ENCODE measurements at places on chromosomes 7 and 10.

- DNase-seq, result no peak
Observed at GRCh38 chr10:28711776-28712175, 34.5 kb downstream of the BAMBI start.

DNA sequence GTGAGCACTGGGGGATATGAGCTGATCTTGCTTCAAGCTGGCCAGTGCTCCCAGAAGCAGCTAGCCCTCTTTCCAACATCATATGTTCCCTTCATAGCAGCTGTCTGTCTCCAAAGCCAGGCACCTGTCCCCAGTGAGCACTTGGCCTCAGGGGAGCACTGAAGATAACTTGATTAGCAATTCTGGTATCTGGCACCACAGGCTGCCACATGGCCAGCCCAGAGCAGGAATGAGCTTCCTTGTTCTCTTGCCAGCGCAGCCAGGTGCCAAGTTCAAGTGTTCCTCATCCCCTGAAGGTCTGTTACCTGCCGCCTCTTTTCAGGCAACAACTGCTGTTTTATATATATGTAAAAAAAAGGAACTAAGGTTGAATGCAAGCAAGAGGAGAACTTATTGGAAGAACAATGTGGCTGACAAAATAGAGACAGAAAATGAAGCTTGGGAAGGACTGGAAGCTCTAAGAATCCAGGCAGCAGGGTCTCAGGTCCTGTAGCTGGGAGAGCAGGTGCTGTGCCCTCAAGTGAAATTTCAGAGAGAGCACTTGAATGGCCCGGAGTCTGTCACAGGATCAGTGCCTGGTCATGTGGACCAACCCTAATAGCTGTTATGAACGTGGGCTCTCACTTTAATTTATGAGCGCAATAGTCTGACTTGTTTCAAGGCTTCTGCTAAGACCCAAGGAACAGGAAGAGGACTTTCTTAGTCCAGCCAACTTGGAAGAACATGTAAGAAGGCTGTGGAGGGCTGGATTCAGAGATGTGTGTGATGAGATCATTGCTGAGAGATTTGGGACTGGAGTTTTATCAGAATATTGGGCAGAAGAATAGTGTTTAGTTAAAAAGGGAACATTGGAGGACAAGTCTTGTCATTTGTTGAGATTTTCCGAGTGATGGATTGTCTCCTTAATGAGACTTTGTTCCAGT is 267.2 kb downstream of the GLRX3 start:
- peak; percentile 45 for DNase-seq

DNA sequence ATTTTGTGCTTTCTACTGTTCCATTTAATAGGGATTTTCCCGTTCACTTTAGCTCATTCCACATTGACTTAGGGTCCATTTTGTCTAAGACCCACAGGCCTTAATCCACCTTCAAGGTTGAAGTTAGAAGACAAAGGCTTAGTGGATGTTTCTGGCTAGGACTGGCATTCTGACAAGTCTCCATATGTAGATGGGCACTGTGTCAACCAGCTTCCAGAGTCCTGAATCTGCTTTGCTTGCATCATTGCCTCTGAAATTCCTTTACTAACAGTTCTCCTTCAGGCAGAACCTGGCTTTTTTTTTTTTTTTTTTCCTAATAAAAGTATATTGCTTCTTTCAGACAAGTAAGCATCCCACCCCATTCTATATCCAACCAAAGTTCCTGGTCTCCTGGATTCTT is 69.6 kb upstream of the PDCD4 start:
- no peak for DNase-seq

GRCh38 chr10:131806646-131807317 is 94.0 kb upstream of the PPP2R2D start:
- no peak for DNase-seq

DNA sequence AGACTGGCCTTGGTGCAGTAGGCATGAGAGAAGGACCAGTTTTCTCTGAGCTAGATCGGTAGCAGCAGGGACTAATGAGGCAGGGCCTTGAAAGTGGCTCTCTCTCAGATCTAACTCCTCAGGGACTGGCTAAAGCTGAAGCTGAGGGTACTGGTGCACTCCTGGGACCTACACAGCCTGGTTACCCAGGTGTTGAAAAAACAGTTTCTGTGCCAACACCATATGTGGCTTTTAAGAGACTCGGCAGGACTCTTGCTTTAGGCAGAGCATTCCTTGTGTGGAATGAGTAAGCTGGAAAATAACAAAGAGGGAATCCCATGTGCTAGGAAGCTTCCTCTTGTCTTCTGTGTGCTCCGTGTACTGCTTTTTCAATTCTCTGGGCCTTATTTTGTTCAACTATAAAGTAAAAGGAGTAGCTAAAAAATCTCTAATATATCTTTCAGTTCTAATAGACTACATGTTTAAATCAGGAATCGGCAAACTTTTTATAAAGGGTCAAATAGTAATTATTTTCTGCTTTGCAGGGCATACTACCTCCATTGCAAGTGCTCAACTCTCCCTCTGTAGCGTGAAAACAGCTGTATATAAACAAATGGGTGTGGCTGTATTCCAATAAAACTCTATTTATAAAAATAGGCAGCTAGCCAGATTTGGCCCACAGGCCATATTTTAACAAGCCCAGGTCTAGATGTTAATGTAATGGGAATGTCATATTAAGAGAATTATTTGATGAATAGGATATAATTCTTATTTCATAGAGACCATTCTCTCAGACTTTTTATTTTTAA is 186.1 kb upstream of the KAT6B start:
- peak; percentile 91 for DNase-seq

DNA sequence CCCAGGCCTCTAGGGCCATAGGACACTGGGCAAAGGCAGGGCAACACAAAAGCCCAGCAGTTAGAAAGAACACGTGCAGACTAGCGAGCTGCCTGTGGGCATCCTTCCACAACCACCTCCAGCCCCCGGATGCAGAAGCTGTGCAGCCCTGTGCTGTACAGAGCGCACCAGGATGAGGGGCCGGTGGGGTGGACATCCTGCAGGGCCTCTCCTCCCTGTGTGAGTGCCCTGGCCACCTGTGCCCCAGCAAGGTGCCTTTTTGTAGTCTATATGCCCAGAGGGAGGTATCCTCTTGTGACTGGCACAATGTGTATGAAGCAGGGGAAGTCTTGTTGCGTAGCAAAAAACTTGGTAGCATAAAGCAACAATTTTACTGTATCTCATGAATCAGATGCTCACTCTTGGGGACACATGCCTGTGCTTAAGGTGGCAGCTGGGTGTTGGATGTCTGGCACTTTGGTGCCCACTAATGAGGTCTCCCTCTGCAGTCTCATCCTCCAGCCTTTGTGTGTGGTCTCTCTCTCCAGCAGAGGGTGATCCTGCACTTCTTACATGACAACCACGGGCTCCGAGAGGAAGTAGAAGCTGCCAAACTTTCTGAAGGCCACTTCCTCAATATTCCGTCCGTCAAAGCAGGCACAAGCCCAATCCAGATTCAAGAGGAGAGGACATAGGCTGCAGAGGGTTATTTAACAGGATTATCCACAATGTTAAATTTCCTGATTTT is 8.7 kb downstream of the NCAPG2 start:
- no peak for DNase-seq

DNA sequence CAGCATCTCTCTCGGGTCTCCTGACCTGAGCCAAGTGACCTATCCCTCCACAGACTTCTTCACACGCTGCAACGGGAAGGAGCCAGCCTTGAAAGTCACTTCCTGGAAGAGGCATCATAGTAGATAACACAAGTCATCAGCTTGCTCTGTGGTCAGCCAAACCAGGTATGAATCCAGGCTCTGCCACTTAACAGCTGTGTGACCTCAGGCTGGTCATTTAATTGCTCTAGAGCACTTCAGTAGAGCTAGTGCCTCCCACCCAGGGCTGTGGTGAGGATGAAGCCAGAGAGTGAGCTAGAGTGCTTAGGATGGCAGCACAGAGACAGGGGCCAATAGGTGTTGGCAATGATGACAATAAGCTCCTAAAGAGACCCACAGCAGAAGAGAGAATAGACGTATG is 247.7 kb upstream of the ZMIZ1 start:
- no peak for DNase-seq

- DNase-seq, result no peak
Observed at GRCh38 chr7:138886501-138886917, 88.5 kb upstream of the ATP6V0A4 start.

DNA sequence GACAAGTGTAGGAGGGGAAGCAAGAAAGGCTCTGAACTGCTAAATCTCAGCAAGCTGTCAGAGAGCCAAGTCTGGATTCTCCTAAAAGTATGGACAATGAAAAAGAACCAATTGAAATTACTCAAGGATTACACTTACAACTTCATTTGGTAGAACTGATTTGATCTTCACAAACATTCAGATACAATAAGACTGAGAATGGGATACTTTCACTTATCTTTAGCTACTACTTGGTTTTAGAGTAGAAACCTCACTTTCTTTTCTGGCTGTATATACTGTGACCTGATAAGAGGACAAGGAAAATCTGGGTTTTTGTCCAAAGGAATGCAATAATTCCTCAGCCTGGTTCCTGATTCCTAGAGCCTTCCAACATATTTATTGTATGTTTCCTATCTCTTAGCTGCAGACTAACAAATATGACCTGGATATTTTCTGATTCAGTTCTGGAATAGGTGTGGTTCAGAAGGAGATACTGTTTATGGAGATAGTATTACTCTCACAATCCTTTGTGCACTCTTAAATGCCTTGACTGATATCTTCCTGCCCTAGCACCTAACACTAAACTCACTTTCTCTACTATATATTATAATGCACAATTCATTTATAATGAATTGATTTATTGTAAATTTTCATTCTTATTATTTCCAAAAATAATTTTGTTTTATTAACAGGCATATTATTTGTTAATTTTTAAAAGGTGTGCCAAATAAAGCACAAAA is 7.3 kb downstream of the SEMA3A start:
- no peak for DNase-seq

GRCh38 chr10:126122881-126123280 is 226.5 kb downstream of the FANK1 start:
- DNase-seq, result no peak

- DNase-seq, result no peak
Observed at GRCh38 chr10:1571587-1572237, 165.6 kb downstream of the ADARB2 start.

- no peak for DNase-seq
Observed at GRCh38 chr7:113044394-113044793, 42.2 kb downstream of the GPR85 start.

All from NCI-H2171 (cell line).